NCI-H1436 (cell line): ENCODE measurements at places on chromosomes 2 and 18.

DNA sequence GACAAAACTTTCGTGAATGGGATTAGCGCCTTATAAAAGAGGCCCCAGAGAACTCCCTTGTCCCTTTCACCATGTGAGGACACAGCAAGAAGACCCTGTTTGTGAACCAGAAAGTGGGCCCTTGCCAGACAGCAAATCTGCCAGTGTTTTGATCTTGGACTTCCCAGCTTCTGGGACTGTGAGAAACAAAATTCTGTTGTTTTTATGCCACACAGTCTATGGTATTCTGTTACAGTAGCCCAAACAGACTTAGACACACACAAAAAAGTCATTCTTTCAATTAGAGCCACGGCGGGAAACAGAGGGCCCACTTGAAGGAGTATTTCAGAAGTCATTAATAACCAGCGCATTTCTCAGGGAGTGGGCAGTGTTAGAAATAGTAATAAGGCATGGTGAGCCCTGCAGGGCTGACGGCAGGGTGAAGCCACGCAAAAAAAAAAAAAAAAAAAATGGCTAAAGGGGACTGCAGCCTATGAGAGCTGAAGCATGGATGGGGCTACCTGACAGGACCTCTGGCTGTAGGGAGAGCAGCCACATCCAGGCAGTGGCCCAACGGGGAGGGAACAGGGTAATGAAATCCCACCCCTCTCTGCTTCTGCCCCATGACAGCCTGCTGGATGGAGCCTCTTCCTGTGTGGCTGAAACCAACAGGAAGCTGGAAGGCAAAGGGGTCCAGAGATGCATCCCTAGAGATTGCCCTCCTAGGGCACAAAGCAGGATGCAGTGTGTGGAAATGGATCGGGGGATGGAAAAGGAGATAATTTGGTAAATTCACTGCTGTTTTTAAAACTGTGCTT lies 189.3 kb downstream of the KCNS3 start:
- no peak for DNase-seq

DNA sequence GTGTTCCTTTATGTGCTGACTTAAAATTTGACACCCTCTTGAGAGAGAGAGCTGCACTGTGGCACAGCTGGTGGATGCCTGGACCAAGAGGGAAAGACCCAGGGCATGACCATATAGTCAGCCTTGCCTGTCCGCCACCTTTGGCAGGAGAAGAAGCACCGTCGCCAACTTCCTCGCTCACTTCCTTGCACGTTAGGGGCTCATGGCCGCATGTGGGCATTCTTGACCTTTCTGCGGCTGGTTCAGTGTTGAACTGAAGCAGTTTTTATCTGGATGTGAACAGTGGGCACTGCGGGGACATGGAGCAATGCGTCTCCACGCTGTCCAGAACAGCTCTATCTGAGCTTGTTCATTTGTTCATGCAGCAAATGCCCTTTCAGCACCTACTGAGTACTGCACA lies 66.9 kb downstream of the TRAPPC12 start:
- no peak for DNase-seq

- DNase-seq, result no peak
Measured at GRCh38 chr2:112902816-112903215, 8.1 kb upstream of the IL37 start.

GRCh38 chr2:207782238-207783030 lies 12.7 kb upstream of the FZD5 start:
- DNase-seq, result no peak

- DNase-seq, result no peak
Measured at GRCh38 chr2:79041032-79041448, 15.5 kb downstream of the REG3G start.

GRCh38 chr18:4734903-4735302 lies 279.8 kb upstream of the DLGAP1 start:
- no peak for DNase-seq

DNA sequence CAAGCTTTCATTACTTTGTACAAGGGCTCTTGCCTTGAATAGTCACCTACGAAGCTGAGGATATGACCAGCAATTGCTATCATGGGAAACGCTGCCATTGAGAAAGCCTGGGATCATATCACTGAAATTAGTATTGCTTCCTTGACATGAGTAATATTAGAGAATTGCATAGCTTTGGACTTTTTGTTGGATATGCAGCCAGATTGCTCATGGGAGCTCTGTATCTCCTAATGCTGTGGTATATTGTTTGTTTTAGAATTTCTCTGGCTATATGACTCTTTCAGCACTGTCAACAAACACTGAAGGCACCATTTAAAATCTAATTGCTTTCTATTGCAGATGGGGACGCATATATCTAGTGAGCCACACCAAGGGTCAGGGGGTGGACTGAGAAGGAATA lies 80.0 kb upstream of the WDSUB1 start:
- no peak for DNase-seq

DNA sequence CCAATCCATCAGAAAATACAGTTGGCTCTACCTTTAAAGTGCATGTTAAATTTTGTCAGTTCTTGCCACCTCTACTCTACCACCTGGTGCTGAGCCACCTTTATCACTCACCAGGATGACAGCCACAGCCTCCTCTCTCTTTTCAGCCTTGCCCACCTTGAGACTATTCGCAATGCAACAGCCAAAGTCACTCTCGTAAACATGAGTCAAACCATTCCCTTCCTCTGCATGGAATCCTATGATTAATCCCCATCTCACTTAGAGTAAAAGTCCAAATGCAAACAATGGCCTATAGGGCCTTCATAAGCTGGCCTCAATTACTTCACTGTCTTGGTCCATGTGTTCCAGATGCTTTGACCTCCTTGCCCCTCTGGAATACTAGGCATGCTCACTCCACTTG lies 5.8 kb upstream of the OSBPL6 start:
- DNase-seq, result no peak

- no peak for DNase-seq
Measured at GRCh38 chr18:37710726-37711125, 145.1 kb upstream of the CELF4 start.

- DNase-seq, result no peak
Measured at GRCh38 chr2:98580656-98581284, 27.5 kb downstream of the COA5 start.
